ENCODE measurements at places on chromosomes 7 and 10. TPM values are rescaled to one million over a fixed set of nuclear protein-coding genes. Genes with fewer than 3 reads are reported as not detected.

CPN1 gene
- not detected for total RNA-seq

ACTA2 gene
- 4,797 TPM for total RNA-seq

RBM48 gene
- total RNA-seq = 9.5 TPM

SFTPD gene
- total RNA-seq = not detected

CPED1 gene
- 126 TPM for total RNA-seq

CNTNAP2 gene
- total RNA-seq = not detected

ACSM6 gene
- total RNA-seq = not detected

TUBAL3 gene
- not detected for total RNA-seq

HOXA2 gene
- total RNA-seq = 4.6 TPM

COL26A1 gene
- total RNA-seq = not detected

FAM25A gene
- total RNA-seq = not detected

RNF32 gene
- not detected for total RNA-seq

VPS37D gene
- 1.2 TPM for total RNA-seq

PIK3AP1 gene
- 20.2 TPM for total RNA-seq

PNLIPRP2 gene
- total RNA-seq = not detected

MRLN gene
- not detected for total RNA-seq

SEMA3A gene
- total RNA-seq = 1.1 TPM

LRRC17 gene
- total RNA-seq = 24.6 TPM

CALU gene
- 204 TPM for total RNA-seq

CPXM2 gene
- 275 TPM for total RNA-seq

GNGT1 gene
- not detected for total RNA-seq

PANK1 gene
- total RNA-seq = 5.5 TPM

CXCL12 gene
- total RNA-seq = 149 TPM

HTR7 gene
- total RNA-seq = 5.4 TPM

MKI67 gene
- total RNA-seq = 0.41 TPM

INPP5F gene
- total RNA-seq = 17.1 TPM

MINDY4 gene
- total RNA-seq = 44.0 TPM

ADAM22 gene
- total RNA-seq = 5.4 TPM

OR2A25 gene
- not detected for total RNA-seq

DNAJC12 gene
- 1.2 TPM for total RNA-seq

BHLHA15 gene
- not detected for total RNA-seq

ITPRID1 gene
- total RNA-seq = not detected
